ENCODE measurements at places on chromosomes 13 and 19.
A peak's percentile ranks its signal among the peaks of the same experiment; 100 is the strongest.

- no peak for DNase-seq
Measured at GRCh38 chr19:54206831-54207177, 6.1 kb downstream of the RPS9 start.

DNA sequence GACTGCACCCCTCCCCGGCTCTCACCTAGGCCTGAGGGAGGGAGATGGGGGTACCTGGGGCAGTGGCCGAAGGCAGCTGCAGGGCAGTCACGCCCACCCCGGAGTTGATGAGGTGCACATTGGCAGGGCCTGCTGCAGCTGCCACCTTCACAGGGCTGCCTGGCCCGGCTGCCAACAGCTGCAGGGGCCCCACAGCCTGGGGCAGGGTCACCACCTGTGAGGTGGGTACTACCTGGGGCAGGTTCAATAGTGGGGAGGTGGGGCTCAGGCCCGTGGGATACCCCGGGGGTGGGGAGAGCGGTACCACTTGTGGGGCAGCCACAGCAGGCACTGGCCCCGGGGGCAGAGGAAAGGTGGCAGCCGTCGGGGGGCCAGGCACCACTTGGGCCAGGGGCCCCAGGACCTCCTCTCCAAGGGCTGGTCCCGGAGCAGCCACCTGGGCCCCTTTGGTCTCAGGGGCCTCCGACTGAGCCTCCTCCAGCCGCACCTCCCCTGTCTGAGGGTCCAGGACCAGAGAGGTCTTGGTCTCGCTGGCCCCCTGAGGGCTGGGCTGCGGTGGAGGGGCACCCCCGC, 2.7 kb downstream of the SIX5 start:
- DNase-seq, result no peak

DNA sequence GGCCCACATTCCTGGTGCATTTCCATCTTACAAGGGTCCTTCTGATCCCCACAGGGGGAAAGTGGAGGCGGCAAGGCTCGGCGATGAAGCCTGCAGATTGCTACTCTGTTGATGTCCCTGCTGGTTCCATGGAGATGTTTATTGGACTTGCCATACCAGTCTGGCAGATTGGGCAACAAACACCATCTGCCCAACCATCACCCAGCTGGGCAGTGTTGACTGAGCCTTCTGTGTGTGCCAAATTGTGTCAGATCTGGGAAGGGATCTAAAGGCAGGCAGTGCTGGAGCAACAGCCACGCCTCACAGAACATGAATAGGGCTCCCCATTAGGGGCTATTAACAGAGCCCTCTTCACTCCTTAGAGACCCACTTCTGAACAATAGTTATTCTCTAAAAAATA, 35.0 kb downstream of the FLT1 start:
- no peak for DNase-seq

DNA sequence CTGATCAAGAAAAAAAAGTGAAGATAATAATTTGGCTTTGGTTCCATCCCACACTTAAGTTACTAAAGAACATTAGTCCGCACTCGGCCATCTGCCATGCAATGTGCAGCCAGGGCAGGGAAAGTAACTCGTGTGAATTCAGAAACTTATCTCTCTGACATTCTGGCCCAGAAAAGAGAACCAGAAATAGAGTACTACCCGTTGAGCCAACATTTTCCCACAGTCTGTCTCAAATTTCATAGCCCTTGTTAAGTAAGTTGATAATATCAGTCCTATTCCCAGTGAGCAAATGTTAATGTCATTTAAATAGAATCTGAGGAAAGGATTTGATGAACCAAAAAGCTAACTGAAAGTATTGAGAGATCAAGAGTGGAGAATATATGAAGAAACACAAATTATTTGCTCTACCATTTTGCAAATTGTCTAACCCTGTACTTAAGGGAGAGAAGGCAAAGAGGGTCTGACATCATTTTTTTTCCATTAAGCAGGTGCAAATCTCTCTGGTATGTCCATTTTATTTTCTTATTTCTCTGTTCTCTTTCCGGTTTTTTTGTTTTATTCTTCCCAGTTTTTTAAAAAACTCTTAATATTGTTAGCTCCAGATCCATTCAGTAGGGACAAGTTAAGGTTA, 156.3 kb downstream of the NDFIP2 start:
- no peak for DNase-seq

GRCh38 chr19:30351774-30352173, 20.4 kb upstream of the ZNF536 start:
- no peak for DNase-seq

DNA sequence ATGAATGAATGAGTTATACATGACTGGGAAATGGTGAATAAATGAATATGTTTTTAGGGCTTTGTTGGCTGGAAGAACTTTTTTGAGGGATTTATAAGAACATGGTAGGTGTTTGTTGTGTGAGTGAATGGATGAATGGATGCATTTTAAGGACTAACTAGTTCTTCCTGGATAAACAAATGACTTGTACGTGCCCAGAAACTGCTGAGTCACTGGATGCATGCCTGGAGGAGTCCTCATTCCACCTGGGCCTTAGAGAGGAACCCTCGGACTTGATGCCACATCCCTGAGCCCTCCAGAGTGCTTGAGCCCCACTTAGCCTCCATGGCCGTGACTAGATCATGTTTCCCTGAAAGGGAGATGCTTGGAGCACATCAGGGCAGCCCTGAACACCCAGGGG, 153.4 kb downstream of the DPF1 start:
- no peak for DNase-seq

DNA sequence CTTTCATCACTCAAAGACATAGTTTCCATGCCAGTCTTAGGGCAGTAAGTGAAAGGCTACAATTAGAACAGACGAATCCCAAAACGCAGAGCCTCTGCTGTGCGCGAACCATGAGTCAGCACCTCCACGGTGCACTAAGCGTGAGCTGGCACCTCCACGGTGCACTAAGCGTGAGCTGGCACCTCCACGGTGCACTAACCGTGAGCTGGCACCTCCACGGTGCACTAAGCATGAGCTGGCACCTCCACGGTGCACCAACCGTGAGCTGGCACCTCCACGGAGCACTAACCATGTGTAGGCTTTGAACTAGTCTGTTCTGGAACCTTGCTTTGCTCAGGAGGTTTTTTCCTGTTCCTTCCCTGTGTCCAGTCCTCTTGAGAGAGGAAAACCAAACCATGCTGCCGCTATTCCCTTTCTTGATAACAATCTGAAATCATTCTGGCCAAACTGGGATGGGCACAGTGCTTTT, 120.6 kb downstream of the IRS2 start:
- DNase-seq, result no peak

GRCh38 chr13:81540777-81541176, 1199.9 kb upstream of the SPRY2 start:
- DNase-seq, result no peak

- no peak for DNase-seq
Measured at GRCh38 chr19:40323705-40324104, 24.5 kb downstream of the C19orf47 start.

GRCh38 chr13:113777311-113778260, 18.6 kb downstream of the TMEM255B start:
- no peak for DNase-seq

DNA sequence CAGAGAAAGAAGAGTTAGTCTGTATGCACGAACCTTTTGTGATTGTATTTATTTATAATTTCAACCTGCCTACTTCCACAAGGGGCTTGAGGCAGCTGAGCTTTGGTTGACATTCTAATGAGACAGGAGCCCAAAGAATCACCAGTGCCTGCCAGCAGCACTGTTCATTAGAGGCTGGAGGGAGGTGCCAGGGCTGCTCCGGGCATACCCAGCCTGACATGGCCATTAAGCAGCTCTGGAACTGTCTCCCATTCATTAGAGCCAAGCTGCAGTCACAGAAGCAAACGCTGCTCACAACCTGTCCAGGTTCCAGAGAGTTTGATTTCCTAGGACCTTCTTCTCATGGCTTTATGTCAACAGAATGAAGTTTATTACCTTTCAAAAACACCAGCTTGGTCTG, 425.5 kb downstream of the RFC3 start:
- DNase-seq, result no peak

DNA sequence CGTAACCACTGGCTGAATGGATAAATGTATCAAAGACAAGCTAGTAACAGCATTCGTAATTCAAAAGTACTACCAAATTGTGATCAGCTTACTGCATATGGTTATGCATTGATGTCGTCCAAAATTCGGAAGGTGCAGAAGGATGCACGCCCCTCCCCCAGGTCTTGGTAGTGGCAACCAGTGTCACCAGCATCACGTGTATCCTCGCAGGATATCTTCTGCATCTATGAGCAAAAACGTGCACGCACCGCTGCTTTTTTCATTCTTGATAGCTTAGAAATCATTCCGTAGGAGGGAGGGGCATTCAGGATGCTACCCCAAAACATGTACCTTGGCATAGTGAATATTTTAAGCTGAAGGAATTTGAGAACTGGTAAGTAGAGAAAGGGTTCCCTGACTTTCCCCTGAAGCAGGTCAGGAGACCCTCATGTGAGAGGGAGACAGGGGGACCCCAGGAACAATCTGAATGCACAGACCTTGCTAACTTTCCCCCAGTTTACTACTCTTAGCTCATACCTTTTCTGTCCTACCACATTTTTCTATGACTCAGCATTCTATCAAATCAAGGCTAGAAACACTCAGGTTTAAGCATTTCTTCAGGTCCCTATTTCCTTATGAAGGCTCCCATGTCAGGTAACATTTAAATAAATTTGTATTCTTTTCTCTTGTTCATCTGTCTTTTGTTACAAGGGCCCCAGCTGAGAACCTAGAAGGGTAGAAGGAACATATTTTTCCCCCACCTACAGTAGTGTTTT, 61.2 kb upstream of the TM9SF2 start:
- no peak for DNase-seq

DNA sequence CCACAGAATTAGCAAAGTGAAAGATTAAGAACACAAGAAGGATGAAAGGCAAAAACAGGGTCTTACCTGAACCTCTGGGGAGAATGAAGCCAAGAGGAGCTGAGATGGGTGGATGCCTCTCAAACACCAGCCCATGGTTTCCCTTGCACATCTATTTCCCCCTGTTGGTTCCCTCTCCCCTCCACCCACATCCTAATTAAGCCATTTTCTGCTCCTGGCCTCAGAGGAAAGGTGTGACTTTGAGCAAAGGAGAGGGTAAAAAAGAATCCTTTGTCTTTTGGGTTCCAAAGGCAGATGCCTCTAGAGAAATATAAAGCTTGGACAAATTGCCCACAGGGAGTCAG, 214.9 kb downstream of the RAP2A start:
- no peak for DNase-seq

- DNase-seq, result no peak
Measured at GRCh38 chr19:7867092-7867844, 6.9 kb downstream of the PRR36 start.

- DNase-seq, result no peak
Measured at GRCh38 chr13:99585609-99586008, 84.3 kb downstream of the TM9SF2 start.

GRCh38 chr13:49630580-49630979, 2.3 kb downstream of the ARL11 start:
- DNase-seq, result no peak

DNA sequence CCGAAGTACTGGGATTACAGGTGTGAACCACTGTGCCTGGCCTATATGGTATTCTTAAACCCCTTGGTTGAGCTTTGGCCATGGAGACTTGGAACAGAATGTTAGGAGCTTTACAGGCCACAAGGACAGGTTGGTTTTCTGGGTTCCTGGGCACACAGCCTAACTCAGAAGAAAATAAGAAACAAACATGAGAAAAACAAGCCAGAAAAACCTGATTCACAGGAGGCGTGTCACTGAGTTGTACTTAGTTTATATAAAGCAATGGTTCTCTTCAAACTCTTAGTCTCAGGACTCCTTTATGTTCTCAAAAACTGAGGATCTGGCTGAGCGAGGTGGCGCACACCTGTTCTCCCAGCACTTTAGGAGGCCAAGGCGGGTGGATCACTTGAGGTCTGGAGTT, 125.1 kb upstream of the SPATA13 start:
- DNase-seq, result no peak

GRCh38 chr13:42803563-42804204, 22.3 kb downstream of the FAM216B start:
- DNase-seq, result no peak

DNA sequence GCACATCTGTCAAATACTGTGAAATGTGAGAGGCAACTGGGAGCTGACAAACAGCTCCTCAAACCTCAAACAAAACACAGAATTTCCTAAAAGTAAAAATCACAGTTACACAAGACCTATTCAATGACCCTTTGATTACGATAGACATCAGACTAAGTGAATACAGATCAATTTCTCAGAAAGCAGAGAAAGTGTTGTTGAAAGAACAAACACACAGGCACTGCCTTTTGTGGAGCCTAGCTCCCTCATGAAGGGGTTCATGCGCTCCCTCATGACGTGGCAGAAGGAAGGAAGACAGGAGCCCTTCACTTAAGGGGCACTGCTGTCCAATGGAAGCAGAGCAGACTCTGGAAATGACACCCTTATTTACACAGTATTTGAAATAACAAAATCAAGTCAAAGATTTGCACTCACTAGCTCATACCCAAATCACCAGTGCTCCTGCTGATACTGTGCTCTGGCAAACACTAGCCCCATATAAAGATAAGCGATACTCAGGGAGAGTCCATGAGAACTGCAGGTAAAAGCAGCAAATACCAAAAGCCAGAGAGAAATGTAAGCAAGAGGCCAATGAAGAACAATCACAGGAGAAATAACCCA, 144.9 kb downstream of the KLF12 start:
- no peak for DNase-seq

GRCh38 chr13:40993987-40994386, 25.1 kb downstream of the ELF1 start:
- no peak for DNase-seq

GRCh38 chr19:50657712-50658440, 8.6 kb downstream of the C19orf81 start:
- peak; percentile 91 for DNase-seq

DNA sequence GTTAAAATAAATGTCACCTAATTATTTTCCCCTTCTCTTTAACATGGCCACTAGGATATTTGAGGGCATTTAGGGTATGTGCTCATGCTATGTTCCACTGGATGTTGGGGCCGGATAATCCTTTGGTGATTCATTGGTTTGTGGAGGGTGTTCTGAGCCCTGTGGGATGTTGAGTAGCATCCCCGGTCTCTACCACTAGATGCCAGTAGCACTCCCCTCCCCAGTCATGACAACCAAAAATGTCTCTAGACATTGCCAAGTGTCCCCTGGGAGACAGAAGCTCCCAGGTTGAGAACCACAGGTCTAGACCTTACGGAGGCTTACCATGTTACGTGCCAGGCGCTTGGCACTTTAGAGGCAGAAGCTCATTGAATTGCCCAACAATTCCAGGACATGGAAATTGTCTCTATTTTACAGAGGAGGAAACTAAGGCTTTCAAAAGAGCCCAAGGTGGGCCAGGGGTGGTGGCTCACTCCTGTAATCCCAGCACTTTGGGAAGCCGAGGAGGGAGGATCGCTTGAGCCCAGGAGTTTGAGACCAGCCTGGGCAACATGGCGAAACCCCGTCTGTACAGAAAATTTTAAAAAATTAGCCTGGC, 14.1 kb downstream of the SHANK1 start:
- DNase-seq, result peak; percentile 14

GRCh38 chr19:15298847-15299567, 33.3 kb downstream of the BRD4 start:
- no peak for DNase-seq

DNA sequence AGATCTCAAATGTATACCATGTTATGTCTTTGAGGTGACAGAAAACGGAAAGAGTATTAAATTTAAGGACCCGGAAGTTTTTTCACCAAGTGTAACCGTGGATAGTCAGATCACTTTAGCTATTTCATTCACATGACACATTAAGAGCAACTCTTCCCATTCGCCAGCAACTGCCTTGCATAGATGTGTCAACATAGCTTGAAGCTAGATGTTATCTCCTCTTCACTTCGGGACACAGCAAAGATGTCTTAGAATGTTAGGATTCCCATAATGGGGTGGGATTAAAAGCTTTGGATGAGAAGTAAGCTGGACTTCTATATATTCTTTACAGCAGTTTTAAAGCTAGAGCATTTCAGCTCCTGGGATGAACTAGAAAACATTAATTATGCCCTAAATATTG, 1135.9 kb upstream of the PCDH20 start:
- no peak for DNase-seq
